ENCODE measurements at places on chromosomes 3 and 15.

- DNase-seq: no peak
Observed at GRCh38 chr3:38116471-38117162, 20.3 kb downstream of the ACAA1 start.

GRCh38 chr3:140499114-140499757, 178.6 kb upstream of the TRIM42 start:
- peak; percentile 54 for DNase-seq

DNA sequence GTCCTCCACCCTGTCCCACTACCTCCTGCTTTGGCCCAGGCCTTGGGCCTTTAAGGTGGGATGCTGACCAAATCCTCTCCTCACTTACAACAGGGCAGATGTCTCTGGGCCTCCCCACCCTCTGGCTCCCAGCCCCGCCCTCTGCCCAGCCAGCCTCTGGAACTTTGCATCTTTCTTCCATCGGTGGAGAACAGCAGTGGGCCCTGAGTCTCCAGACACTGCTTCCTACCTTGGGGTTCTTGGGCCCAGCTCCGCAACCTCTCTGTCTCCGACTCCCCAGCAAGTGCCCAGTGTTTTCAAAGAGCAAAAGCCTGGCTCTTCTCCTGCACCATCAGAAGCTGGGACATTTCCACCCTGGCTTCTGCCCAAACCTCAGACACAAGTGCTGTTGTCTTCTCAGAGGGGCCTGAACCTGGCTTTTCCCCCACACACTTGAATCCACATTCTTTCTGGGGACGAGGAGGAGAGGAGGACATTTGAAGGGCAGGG, 33.1 kb downstream of the MRAS start:
- DNase-seq: no peak

DNA sequence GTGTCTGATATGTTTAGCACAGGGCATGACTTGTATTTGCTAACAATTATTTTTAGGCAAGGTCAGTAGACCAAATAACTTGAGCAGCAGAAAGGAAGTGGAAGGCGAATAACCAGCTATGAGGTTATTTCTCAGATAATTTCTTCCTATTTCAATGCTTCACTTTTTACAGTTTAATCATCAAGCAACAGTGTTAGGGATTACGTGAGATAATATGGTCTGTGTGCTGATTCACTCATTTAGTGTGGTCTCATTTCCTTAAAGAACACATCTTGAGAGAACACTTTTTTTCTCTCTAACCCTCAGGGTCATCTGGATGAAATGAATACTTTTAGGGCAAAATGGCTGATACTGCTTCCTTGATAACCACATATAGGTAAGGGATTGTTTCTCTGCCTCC, 126.0 kb upstream of the CCNL1 start:
- no peak for DNase-seq

DNA sequence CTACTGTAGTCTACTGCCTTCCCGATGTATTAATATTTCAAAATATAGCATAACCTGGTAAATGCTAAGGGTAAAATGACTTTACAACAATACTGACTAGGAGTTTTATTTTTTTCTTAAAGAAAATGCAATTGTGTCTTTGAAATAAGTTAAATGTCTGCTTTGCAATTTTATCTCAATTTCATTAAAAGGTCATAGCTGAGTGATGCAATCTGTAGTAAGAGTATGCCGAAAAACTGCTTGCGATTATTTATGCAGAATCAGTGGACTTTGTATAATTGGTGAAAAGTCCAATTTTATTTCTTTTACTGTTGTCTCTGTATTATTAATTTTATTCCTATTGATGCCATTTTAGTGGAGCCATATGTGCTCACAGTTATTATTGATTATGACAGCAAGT, 1143.6 kb upstream of the EPHA6 start:
- DNase-seq: no peak

- DNase-seq: peak; percentile 81
Observed at GRCh38 chr15:67803996-67804843, 21.1 kb upstream of the SKOR1 start.

GRCh38 chr15:48052946-48053345, 67.8 kb upstream of the SLC24A5 start:
- DNase-seq: no peak

GRCh38 chr3:79086514-79086913, 681.3 kb downstream of the ROBO1 start:
- peak; percentile 87 for DNase-seq

- no peak for DNase-seq
Observed at GRCh38 chr3:17539436-17539835, 203.0 kb downstream of the TBC1D5 start.

DNA sequence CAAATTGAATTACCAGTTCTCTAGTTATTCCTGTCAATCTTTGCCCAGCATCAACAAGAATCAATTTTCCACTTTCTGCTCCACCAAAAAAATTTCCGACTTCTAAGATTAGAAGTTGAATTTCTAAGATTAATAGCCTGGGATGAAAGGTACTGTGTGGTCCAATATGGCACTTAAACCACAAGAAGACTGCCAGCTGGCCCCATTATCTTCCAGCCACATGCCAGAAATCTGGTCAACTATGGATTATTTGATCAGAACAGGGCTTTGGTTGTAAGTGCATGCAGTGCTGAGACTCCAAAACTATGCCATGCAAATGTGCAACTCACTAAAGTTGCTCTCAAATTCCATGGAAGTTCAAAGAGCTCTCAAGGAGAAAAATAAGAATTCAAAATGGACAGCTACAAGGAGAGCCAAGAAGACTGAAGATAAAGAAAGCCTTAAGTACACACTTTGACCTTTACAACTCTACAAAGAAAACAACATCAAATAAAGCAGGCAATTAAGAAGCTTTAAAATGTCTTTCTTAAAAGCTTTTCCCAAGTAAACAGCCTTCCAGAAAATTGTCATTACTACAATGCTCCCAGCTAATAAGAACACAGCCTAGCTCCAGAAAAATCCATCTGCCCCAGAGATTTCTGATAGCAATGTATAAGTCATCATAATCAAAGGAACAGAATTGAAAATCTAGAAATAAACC, 64.2 kb downstream of the ST3GAL6 start:
- peak; percentile 23 for DNase-seq

DNA sequence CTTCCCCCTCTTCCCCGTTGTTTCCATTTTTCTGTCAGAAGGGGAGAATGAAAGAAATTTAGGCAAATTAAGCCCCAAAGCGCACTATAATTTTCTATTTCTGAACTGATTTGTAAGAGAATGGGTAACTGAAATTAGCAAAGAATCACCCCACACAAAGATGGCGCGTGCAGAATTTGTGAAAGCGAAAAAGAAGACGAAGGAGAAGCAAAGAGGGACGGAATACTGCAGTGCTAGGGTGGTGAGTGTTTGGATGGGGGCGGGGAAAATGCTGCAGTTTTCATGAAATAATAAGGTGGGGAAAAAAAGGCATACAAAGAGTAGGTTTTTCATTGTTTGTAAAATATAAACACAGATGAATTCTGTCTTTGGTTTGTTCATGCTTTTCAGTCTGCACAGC, 4.6 kb upstream of the CTNNB1 start:
- no peak for DNase-seq
